ENCODE measurements at places on chromosomes 5 and 9.

DNA sequence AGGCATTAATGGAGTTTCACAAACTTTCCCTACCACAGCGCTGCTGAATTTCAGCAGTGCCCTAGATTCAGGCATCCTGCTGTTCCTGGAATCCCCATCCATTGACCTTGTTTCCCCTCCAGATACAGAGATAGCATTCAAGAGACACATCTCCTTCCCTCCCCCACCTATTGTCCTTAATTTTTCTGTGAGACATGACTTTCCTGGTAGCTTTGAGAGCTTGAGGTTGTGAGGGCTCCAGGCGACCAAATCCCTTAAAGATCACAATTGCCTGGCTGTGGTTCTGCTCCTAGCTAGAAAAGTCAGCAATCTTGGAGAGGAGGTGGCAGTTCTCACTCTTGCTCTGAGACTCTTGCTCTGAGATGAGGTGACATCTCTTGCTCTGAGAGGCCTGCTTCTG, 48.0 kb downstream of the PRR16 start:
- DNase-seq = no peak

DNA sequence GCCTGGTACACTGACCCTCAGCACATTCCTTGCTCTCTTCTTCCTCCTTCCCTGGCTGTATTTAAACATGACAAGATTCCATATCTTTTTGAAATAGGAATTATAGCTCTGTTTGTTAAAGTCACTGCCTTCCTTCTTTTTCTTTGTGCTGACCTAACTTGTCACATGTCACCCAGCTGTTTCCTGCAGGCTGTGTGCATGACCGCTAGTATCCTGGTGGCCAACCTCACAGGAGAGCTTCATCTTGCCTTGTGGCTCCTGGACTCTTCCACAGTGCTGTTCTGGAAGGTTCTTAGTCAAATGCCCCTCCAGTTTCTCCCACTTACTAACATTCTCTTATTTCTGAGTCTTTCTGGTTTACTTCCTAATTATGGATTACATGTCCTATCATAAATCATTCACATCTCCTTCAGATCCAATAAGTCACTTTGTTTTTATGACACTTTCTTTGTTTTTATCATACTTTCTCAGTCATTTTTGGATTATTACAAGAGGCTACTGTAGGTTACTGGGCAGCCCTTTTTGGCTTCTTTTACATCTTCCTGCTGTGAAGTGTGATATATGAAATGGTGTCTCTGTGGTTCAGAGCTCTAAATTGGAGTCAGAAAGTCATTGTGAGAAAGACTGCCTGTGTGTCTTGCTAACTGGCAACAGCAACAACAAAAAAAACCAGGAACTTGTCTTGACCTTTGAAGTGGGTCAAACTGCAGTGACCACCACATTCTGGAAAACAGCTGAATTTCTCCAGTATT, 463.6 kb upstream of the DAP start:
- no peak for DNase-seq

- no peak for DNase-seq
Observed at GRCh38 chr9:87662808-87663528, 63.0 kb upstream of the CTSL start.

DNA sequence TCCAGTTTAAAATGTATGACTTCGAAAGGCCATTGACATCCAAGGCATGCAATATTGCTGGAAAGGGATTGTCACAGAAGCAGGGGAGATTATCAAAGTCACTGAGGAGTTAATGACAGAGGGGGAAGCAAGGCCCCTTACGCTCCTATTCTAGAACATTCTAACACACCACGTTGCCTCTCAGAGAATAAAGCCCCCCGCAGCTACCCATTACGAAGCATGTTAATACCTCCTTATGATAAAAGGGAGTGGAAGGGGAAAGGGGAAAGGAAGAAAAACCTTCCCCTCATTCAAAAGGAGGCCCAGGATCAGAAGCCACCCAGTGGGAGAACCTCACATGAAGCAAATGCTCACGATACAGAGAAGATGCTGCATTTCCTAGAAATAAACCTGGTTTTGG, 213.6 kb downstream of the DAB2IP start:
- no peak for DNase-seq

DNA sequence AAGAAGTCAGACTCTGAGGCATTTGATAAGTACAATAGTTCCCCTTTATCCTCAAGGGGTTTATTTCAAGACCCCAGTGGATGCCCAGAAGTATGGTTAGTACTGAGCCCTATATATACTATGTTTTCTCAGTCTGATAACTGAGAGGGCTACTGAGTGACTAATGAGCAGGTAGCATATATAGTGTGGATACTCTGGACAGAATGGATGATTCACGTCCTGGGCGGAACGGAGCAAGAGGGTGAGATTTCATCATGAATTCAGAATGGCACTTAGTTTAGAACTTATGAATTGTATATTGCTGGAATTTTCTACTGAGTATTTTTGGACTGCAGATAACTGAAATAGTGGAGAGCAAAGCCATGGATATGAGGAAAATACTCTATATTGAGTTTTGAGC, 457.6 kb downstream of the PLK2 start:
- no peak for DNase-seq

DNA sequence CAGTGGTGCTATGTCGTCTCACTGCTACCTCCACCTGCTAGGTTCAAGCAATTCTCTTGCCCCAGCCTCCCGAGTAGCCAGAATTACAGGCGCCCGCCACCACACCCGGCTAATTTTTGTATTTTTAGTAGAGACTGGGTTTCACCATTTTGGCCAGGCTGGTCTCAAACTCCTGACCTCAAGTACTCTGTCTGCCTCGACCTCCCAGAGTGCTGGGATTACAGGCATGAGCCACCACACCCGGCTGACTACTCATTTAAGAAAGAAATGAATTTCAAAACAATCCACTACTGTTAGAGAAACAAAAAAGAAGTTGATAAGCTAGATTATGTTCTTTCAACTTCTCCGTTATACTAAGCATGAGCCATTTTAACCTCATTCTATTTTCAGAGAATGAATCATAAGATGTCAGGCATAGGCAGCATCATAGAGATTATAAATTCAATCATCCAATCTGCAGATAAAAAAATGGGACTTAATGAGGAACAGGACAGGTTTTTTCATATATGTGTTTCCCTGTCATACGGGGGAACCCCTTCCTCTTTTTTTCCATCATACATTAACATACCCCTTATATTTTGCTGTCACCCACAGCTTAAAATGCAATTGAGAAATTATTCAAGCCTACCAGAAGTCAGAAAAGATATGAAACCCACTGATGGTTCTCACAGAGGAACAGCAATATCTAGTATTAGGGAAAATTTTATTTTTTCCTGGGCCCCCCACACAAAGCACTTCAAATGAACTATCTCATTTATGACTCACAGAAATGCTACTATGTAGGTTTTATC, 26.5 kb upstream of the ADRB2 start:
- DNase-seq = no peak

All from NCI-H1436 treated with DMSO at 0.1 percent for 48 hours (cell line).